ENCODE measurements at places on chromosomes 11 and 22.

GRCh38 chr11:124482362-124483147 lies 37.1 kb upstream of the OR8B8 start:
- no peak for DNase-seq

DNA sequence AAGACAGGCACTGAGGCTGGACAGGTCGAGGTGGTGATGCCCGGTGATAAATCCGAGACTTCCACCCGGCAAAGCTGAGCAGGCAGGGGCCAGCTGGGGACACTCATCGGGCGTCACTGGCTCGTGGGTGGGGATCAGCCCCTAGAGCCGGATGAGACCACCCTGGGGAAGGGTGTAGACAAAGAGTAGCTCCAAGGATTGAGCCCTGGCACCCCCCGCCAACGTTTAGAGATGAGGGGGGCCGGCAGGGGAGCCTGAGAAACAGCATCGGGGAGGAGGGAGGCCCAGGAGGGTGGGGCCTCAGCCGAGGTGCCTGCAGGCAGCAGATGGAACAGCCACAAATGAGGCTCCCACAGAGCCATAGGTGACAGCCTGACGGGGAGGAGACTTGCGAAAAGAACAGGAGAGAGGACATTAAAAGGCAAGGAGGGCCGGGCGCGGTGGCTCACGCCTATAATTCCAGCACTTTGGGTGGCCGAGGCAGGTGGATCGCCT lies 27.4 kb upstream of the CBX7 start:
- DNase-seq: no peak

GRCh38 chr11:19766810-19767209 lies 54.2 kb downstream of the NAV2 start:
- DNase-seq: no peak

DNA sequence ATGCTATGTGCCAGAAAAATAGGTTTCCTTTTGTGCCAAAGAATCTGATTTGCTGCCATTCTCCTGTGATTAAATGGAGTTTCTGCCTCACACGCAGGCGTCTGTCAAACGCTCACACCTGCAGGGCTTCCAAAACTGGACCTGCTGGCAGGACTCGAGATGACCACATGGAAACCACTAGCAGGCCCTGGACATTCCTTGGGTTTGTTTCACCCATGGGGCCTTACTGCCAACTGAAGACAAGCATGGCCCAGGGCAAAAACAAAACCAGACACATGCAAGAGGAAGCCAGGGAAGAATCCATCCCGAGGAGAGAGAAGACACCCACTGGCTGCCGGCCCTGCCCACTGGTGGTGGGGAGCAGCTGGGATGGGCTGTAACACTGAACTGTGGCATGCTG lies 55.9 kb upstream of the MN1 start:
- no peak for DNase-seq

GRCh38 chr11:34147581-34147980 lies 42.2 kb downstream of the NAT10 start:
- no peak for DNase-seq

GRCh38 chr22:46303347-46303965 lies 6.8 kb downstream of the GTSE1 start:
- DNase-seq: no peak

DNA sequence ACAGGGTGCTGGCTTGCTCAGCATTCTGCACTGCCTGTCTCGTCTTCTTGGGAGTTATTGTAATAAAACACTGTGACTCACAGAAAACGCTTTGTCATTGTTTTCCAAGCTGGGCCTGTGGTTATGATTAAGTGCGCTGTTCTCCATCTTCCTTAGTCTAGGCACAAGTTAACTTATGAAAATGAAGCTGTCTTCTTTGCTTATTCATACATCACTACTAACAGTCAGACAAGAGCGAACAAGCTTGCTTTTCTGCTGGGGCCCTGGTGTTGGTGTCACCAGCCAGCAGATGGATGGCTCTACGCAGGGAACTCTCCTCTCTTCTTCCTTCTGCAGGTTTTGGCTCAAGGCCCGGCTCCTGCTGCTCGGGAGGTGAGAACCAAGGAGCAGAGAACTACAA lies 380.1 kb upstream of the SYN3 start:
- DNase-seq: no peak

DNA sequence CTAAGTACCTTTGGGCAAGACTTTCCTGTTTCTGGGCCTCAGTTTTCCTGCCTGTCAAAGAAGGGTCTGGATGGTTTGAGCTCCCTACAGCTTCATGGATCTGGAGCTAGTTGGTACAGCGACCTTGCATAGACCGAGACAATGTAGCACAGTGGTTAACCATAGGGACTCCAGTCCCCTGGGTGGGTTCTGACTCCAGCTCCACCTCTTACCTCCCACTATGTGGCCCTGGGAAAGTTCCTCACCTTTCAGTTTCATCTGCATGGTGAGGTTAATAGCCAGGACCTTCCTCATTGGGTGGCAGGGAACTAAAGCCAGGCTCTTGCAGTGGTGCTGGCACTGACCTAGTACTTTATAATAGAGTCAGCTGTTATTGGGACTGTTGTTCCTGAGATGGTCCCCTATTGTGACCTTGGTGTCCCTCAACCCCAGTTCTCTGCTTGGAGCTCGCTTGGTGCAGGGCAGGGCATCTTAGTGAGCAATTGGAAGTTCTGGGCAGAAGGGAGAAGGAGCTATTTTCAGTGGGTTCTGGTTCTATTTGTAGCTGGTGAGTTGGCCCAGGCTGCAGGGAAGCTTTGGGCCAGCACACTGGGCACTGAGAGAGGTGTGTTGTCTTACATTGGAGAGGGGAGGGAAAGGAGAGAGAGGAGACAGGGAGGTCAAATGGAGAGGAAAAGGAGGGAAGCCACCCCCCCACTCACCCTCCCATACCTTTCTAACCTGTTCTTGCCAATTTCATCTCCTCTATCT lies 10.7 kb upstream of the MTMR3 start:
- DNase-seq: no peak

DNA sequence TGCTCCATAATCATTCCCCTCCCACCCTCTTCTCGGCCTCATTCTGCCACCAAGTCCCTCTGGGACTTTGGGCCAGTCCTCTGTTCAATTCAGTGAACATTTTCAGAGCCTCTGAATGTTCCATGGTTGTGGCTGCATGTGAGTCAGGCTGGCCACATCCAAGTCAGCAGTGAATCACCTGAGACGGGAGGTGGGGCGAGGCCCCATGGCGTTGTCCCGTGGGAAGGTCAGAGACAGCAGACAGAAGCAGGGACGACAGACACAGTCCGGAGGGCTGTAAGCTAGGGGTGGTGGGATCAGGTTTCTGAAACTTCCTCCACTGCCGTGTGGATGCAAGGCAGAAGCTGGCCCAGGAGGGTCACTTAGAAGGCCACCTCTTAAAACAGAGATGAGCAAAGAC lies 324.8 kb downstream of the MN1 start:
- DNase-seq: no peak

DNA sequence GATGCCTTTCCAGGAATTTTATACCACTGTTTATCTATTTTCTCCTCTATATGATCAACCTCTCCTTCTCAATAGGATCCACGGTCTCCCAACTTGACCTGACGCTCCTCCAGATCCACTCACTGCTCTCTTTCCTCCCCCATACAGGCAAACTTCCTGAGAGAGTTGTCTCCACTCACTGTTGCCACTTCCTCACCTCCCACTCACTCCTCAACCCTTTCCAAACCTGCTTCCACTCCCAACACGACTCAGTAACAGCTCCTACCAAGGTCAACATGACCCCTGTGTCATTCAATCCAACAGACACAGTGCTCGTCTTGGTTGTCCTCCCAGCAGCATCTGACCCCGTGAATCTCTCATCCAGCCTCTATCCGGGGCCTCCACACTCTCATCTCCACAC lies 3.1 kb downstream of the APBB1 start:
- no peak for DNase-seq

DNA sequence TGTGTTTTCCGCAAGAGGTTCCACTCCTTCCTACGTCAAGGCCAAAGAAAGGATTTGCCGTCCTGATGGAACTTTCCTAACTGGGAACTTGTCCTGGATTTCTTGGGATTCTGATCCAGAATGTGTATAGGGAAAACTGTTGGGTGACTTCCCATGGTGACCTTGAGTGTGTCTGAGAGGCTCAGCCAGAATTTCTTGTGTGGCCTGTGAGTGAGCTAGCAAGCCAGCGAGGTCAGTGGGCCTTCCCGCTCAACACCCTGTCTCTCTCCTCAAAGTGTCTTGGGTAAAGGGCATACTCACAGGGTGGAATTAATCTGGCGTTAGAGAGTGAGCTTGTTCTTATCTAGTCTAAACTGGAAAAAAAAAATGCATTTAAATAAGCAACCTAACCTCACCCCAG lies 20.4 kb downstream of the ZNRF3 start:
- no peak for DNase-seq

GRCh38 chr11:114367244-114367957 lies 32.9 kb downstream of the C11orf71 start:
- no peak for DNase-seq

GRCh38 chr11:30538251-30538650 lies 47.9 kb downstream of the MPPED2 start:
- DNase-seq: no peak

DNA sequence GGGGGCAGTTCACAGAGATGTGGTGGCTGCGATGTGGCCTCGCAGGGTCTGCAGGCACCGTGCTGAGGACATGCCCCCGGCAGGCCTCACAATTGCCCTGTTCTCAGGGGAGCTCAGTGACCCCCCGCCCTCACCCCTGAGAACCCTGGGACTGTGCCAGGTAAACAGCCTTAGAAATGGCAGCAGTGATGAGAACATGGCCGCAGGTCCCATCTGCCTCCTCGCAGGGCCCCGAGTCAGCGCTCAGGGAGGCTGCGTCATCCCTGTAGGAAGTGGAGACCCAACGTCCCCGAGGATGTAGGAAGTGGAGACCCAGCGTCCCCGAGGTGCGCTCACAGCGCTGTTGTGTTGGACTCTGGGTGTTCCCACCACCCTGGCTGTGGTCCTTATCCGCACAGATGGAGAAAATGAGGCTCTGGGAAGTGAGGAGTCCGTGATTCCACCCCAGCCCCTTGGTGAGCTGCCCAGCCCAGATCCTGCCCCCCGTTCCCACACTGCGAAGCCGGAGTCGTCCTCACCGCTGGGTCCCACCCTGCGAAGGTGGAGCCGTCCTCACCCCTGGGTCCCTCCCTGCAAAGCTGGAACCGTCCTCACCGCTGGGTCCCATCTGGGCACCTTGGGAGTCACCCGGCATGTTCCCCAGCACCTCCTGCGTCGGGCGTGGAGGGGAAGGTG lies 1086.8 kb downstream of the BRD1 start:
- DNase-seq: peak; percentile 8

GRCh38 chr22:35328472-35328885 lies 28.8 kb downstream of the TOM1 start:
- DNase-seq: no peak
